Activated T-cell treated with anti-CD3 and anti-CD28 coated beads for 24 hours (primary cell): ENCODE measurements at places on chromosomes 4 and X.

DNA sequence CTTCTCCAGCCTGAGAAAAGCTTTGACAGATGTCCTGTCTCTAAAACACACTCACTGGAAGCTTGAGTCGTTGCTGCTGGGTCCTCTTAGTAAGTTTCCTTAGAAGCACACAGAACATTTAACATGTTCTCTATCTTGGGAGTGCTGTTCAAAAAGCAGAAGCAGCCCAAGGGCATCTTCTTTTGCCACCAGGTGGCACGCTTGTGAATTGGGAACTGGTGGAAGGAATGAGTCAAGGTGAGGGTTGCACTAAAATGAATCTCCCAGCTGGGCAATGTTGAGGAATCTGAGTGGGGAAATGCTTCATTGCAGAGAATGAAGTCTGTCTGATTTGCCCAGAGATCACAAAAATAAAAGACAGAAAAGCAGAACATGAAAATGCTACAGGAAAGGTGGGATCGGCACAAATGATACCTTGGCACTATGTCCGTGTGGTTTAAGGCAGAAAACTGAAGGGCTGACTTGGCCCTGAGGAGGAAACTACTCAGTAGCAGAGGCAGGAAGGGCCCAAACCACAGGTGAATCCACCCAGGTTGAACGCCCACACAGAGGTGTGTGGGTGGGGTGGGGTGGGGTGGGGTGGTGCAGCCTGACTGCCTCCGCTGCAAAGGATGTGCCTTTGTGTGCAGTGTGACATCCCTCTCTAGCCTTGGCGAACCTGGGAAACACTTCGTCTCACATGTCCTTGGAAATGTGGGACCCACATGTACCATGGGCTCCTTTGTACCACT lies 26.0 kb downstream of the KIT start:
- DNase-seq = peak; percentile 29

DNA sequence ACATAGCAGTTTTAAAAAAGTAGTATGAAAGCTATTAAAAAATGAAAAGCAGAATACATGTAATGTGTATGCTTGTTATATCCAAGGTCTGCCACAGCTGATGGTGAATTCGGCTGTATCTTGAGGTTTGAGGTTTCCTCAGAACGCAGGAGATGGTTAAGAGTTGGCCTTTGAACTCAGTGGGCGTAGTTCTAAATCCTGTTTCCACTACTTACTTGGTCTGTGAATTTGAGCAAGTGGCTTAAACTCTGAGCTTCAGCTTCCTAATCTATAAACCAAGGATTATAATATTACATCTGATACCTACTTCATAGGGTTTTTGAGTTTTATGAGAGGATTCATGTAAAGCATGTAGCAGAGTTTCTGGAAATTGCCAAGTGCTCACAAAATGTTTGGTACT lies 125.2 kb downstream of the STIM2 start:
- peak; percentile 7 for DNase-seq

DNA sequence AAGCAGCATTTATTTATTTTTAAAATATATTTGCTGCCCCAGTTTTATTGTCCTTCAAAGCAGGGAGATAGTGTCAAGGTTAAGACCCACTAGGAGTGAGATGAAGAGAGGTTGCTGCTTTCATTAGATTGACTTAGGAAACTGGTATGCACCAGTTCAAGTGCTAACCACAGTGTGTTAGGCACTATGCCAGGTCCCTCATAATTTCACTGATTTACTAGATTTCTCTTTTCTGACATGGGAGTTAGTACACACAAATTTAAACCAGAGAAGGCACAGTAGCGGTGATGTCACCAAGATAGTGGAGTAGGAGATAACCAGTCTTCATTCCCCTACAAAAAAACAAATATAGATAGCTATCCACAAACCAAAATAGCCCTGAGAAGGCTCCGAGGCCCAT lies 14.3 kb downstream of the RRAGB start:
- DNase-seq = no peak

DNA sequence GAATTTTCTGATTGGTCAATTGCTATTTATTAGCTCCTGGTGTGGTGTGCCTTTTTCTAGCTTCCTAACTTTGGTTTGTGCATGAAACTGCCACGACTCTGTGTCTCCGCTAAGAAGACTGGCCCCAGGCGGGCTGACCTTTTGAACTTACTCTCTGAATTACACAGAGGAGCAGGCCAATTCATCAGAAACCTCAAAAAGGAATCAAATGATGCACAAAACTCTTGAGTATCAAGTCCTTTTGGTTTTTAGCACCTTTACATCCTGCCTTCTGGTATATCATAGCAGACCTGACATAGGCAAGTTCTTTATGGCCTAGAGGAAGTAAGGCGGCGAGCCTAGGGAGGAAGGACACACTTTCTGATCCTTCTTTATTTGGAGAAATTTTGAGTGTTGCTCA lies 17.6 kb downstream of the TKTL1 start:
- DNase-seq = no peak

GRCh38 chr4:139934708-139935195 lies 219.2 kb downstream of the MAML3 start:
- no peak for DNase-seq

GRCh38 chr4:159071969-159072765 lies 30.7 kb upstream of the RAPGEF2 start:
- no peak for DNase-seq

DNA sequence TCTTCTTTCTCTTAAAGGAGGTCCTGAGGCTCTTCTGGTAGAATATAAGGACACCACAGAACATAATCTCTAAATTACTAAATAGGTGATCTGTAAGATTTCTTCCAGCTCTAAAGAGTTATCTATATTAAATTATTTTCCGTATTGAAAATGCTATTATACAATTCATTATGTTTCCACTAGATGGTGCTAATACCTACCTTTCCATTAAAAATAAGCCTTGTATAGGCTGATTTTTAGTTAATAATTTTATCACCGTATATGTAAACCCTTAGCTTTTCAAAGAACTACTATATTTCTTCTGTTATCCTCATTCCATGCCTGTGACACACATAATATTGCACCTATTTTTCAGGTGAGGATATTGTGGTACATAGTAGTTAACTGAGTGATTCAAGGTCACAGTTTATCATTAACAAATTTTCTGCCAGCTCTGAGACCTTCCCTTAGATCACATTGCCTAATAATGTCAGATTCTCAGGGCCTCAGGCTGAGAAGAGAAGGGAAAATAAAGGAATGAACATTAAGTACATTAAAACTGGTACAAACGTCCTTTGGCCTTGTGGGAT lies 138.8 kb downstream of the TEX11 start:
- no peak for DNase-seq

GRCh38 chr4:168710353-168710946 lies 213.6 kb downstream of the PALLD start:
- DNase-seq = no peak

- no peak for DNase-seq
These were observed 43.4 kb upstream of the OGT start for GRCh38 chrX:71489540-71489939.

GRCh38 chrX:127390316-127390715 lies 570.8 kb downstream of the PRR32 start:
- no peak for DNase-seq

- no peak for DNase-seq
These were observed 4.0 kb upstream of the TMEM156 start for GRCh38 chr4:39036172-39036571.

- DNase-seq = no peak
These were observed 40.3 kb downstream of the ATP11C start for GRCh38 chrX:139892512-139892911.

DNA sequence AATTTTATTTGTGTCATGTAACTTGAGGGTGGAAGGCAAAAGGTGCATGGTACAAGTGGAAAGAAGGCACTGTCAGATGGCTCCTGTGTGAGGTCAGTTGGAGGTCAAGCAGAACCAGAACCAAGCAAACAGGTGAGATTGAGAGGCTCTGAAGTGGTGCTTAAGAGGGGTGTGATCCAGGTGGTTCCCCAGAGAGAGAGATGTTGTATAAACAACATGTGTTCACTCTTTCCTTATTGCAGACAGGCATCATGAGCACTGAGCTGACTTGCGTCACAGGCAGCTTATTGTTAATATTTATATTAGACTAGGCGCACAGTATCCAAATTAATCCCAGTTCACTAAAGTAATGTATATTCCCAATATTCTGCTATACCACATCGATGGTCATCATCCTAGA lies 56.8 kb downstream of the CXCL13 start:
- DNase-seq = no peak

GRCh38 chr4:115090483-115091075 lies 22.8 kb downstream of the NDST4 start:
- no peak for DNase-seq

GRCh38 chrX:101190736-101191135 lies 28.9 kb upstream of the DRP2 start:
- DNase-seq = no peak

GRCh38 chr4:38189445-38189844 lies 229.2 kb downstream of the PTTG2 start:
- DNase-seq = no peak

DNA sequence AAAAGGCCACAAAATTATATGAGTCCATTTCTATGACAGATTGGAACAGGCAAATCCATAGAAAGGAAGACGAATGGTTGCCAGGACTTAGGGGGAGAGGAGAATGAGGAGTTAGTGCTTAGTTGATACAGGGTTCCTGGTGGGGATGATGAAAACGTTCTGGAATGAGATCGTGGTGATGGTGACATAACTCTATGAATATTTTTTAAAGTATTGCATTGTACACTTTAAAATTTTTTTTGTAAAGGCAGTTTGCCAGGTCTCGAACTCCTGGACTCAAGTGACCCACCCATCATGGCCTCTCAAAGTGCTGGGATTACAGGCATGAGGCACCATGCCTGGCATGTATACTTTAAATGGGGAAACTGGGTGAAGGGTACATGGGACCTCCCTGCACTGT lies 9.9 kb upstream of the CCNQ start:
- no peak for DNase-seq

GRCh38 chr4:38360201-38360600 lies 303.8 kb upstream of the KLF3 start:
- no peak for DNase-seq

DNA sequence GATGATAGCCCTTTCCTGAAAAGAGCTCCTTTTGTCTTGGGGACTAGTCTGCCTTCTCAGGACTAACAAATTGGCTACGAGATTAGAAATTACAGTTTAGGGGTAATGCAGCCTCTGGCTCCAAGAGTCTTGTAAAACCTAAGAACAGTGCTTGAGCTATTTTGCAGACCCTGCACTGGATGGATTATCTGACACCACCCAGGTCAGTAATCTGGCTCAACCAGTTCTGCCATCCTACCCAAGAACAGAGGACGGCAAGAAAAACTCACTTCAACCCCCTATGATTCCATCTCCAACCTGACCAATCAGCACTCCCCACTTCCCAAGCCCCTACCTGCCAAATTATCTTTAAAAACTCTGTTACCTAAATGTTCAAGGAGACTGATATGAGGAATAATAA lies 225.1 kb downstream of the FAM47A start:
- no peak for DNase-seq
